ENCODE measurements at places on chromosomes 13 and 19.

GRCh38 chr19:46733690-46734292 is 12.1 kb upstream of the FKRP start:
- no peak for DNase-seq

DNA sequence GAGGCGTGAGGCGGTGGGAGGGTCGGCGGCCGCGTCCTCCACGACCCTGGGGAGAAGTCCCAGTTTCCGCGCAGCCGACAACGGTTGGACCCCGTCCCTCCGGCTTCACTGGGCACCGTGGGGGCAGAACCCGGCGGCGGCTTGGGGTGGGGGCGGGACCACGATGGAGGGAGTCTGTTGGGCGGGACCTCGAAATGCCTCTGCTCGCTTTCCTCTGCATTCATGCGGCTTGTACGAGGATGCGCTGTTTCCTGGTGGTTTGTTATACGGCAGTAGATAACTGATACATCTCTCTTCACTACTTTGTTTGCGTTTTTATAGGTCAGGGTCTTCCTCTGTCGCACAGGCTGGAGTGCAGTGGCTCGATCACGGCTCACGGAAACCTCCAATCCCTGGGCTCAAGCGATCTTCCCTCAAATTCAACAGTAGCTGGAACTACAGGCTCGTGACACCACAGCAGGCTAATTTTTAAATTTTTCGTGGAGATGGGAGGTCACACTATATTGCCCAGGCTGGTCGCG is 24.6 kb upstream of the ZNF846 start:
- DNase-seq: no peak

DNA sequence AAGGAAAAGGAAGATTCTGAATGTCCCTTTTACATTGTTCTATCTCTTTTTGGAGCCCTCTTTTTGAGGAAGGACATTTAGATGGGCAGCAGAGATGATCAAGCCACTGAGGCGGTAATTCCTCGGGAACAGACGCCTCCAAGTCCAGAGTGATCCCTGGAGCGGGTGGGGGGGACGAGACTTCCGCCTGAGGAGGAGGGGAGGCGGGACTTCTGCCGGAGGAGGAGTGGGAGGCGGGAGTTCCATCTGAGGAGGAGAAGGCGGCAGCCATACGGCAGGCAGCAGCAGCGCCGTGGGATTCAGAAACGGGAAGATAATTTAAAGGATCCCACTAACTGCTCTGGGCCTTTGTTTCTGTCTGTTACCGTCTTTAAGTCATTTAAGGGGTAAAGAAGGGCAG is 37.6 kb upstream of the CD177 start:
- no peak for DNase-seq

DNA sequence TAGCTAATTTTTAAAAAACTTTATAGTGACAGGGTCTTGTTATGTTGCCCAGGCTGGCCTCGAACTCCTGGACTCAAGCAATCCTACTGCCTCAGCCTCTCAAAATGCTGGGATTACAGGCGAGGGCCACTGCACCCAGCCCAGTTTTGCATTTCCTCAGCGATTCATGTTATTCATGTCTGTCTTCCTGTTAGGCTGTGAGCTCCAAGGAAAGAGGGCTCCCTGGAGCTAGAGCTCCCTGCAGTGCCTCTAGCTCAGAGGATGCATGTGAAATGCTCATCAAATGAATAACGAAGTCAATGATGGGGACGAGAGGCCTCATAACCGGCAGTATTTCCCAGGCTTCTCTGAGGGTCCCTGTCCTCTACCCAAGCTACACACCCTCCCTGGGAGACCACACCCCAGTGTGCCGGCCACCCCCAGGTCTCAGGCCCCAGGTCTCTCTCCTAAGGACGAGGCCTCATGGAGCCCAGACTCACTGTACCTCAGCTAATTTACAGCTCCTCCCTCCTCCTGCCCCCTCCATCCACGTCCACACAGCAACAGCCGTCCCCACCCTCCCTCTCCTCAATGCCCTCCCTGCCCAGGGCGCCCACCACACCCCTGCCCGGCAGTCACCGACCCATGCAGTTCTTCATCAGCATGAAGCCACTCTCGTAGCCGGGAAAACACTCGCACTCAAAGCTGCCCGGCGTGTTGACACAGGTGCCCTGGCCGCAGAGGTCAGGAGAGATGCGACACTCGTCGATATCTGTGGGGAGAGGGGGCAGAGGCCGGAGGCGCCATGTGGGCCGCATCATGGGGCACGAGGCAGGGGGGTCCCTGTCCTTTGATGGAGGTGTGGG is 28.5 kb downstream of the FBN3 start:
- peak; percentile 23 for DNase-seq
